ENCODE measurements at places on chromosomes 12 and 14. TPM values are rescaled to one million over a fixed set of nuclear protein-coding genes. Genes with fewer than 3 reads are reported as not detected.

TAS2R7 gene
- total RNA-seq: not detected

DNA sequence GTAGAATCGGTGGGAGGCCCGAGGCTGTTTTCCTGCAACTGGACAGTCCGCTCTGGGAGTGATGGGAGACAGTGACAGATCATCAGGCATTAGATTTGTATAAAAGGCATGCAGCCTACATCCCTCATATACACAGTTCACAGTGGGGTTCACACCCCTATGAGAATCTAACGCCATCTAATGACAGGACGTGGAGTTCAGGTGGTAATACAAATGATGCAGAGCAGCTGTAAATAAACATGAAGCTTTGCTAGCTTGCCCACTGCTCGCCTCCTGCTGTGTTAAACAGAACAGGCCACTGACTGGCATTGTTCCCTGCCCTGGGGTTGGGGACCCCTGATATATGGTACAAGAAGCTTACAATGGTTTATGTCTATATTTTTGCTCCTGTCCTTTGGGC lies 179.0 kb downstream of the LRFN5 start:
- no peaks in the 10 kb centered on the region for H3K27me3 ChIP-seq
- no peaks in the 10 kb centered on the region for H3K36me3 ChIP-seq
- no peak for DNase-seq
- H3K4me3 ChIP-seq: no peak overlapping the region
- no peak overlapping the region for H3K27ac ChIP-seq

- H3K27me3 ChIP-seq: no peaks in the 10 kb centered on the region
- no peak overlapping the region for H3K4me3 ChIP-seq
- no peaks in the 10 kb centered on the region for H3K4me1 ChIP-seq
- no peak for DNase-seq
These were observed 87.4 kb upstream of the FZD10 start for GRCh38 chr12:130074661-130075406.

GRCh38 chr14:54278087-54278486 lies 118.7 kb upstream of the CDKN3 start:
- no peak overlapping the region for H3K27ac ChIP-seq
- no peaks in the 10 kb centered on the region for H3K36me3 ChIP-seq
- no peak overlapping the region for H3K4me3 ChIP-seq
- no peak for DNase-seq
- no peaks in the 10 kb centered on the region for H3K27me3 ChIP-seq
- no peaks in the 10 kb centered on the region for H3K4me1 ChIP-seq

- no peak overlapping the region for H3K27ac ChIP-seq
- DNase-seq: no peak
- no peaks in the 10 kb centered on the region for H3K4me1 ChIP-seq
- no peak overlapping the region for H3K4me3 ChIP-seq
These were observed 106.9 kb upstream of the C14orf180 start for GRCh38 chr14:104472536-104473243.

DNA sequence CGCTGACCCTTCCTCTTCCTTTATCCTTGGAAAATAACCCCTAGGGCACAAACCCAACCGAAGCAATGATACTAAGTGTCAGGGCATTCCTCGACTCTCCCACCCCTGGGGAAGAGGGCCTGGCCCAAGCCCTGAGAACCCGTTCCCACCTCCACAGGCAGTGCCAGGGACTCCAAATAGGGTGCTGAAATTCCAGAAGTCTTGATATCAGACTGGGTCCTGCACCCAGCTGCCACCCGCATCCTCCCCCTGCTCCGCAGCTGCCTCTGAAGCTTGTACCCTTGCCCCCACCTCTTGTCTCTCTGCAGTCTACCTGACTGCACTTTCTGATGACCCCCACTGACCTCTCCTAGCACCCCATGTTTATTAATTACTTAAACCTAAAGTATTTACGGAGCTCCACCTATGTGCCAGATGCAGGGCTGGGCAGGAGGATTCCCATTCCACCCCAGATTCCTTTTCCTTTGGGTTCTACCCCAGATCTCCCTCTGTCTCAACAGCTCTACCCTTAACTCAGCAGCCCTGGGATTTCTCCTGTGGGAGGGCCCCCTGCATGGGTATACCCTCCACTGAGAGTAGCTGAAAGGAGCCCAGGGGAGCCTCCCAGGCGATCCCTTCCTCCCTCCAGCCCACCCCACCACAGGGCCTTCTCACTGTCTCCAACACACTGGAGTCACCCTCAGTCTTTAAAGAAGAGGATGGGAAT lies 4.1 kb upstream of the KRT18 start:
- no peak for DNase-seq
- H3K27me3 ChIP-seq: no peaks in the 10 kb centered on the region
- no peak overlapping the region for H3K4me3 ChIP-seq
- peak overlapping the region; percentile 73 for H3K27ac ChIP-seq
- no peaks in the 10 kb centered on the region for H3K36me3 ChIP-seq

DNA sequence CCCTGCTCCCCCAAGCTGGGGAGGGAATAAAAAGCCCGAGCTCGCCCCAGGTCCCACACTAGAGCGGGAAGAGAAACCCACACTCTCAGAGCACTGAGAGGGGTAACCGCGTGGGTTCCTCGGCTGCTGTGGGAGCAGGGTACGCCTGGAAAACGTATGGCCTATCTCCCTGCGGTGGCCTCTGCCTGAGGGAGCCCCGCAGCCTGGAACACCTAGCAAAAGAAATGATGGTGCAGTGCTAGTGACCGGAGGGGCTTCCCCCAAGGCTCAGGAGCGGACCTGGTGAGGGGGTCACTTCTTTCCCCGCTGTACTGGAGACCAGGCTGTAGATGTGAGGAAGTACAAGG lies 2.5 kb upstream of the OR4N2 start:
- no peaks in the 10 kb centered on the region for H3K36me3 ChIP-seq
- H3K27ac ChIP-seq: no peak overlapping the region
- H3K4me1 ChIP-seq: no peaks in the 10 kb centered on the region

Measured in lower lobe of right lung (tissue), 2 donors.